ENCODE measurements at places on chromosomes 2 and 18. TPM values are rescaled to one million over a fixed set of nuclear protein-coding genes. Genes with fewer than 3 reads are reported as not detected.

The LTBP1 gene
- 0.82 TPM for total RNA-seq

GRCh38 chr2:216695401-216695821 lies at the start of gene IGFBP5:
IGFBP5 (minus strand) TSS chr2:216695549; CDS start chr2:216694775, 774 bp downstream.
- peaks cover 55% of the 10 kb centered on the region for H3K27me3 ChIP-seq
- H3K36me3 ChIP-seq, result no peaks in the 10 kb centered on the region
- DNase-seq, result no peak

DNA sequence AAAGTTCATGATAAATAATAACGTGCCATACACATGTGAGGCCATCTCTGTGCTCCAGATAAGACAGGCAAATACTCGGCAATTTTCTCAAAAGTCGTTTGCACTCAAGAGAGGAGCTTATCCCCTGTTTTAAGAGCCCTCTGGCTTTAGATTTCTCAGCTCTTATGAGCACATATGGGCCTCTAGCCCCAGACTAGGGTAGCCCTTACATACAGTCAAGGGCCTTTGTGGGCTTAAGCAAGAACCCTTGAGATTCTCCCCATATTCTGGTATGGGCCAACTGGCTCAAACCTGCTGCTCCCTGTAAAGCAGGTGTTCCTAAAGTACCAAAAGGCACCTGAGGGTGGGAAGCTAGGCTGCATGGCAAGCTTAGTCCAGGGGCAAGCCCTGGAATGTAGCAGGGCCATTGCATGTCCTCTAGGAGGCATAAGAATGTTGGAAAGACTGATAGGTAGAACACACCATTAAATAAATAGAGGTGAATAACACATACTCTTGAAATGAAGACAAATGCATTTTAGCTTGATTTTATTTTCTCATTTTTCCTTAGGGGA lies 66.1 kb downstream of the FASTKD2 start:
- no peak overlapping the region for H3K27ac ChIP-seq
- no peak for DNase-seq
- H3K36me3 ChIP-seq, result no peaks in the 10 kb centered on the region

DNA sequence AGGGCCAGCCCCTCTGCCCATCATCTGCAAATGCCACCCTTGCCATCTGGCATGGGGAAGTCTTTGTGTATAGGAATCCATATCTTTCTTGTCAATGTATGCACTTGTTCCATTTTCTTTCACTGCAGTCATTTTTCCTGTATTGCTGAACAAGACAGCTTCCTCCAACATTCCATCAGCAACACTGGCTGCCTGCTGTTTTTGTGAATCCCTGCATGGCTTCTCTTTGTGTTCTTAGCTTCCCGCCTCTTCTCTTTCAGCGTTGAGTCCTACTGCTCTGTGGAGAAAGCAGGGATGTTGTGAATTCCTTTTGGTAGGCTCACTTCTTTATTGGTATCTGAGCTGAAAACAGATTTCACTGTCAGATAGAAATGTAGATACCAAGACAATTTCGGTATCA lies 150.0 kb downstream of the LPIN1 start:
- H3K4me1 ChIP-seq, result no peaks in the 10 kb centered on the region
- no peak overlapping the region for H3K4me3 ChIP-seq
- no peaks in the 10 kb centered on the region for H3K36me3 ChIP-seq

The FZD7 gene
- 1.1 TPM for total RNA-seq

- DNase-seq, result no peak
- peaks cover 6% of the 10 kb centered on the region for H3K4me1 ChIP-seq
- no peaks in the 10 kb centered on the region for H3K27me3 ChIP-seq
- H3K27ac ChIP-seq, result no peak overlapping the region
- no peak overlapping the region for H3K4me3 ChIP-seq
- peaks cover 10% of the 10 kb centered on the region for H3K36me3 ChIP-seq
Observed at GRCh38 chr2:241379481-241380480, 23.7 kb downstream of the FARP2 start.

The ARHGEF4 gene
- 0.11 TPM for total RNA-seq

The PIKFYVE gene
- 30.3 TPM for total RNA-seq

- H3K27me3 ChIP-seq, result no peaks in the 10 kb centered on the region
- no peaks in the 10 kb centered on the region for H3K36me3 ChIP-seq
- no peaks in the 10 kb centered on the region for H3K4me1 ChIP-seq
- H3K4me3 ChIP-seq, result no peak overlapping the region
Observed at GRCh38 chr2:225889452-225889851, 489.9 kb downstream of the NYAP2 start.

- peaks cover 11% of the 10 kb centered on the region for H3K27me3 ChIP-seq
- H3K27ac ChIP-seq, result no peak overlapping the region
- no peak for DNase-seq
- H3K36me3 ChIP-seq, result no peaks in the 10 kb centered on the region
- H3K4me1 ChIP-seq, result no peaks in the 10 kb centered on the region
Observed at GRCh38 chr2:33258387-33258786, 218.1 kb upstream of the RASGRP3 start.

DNA sequence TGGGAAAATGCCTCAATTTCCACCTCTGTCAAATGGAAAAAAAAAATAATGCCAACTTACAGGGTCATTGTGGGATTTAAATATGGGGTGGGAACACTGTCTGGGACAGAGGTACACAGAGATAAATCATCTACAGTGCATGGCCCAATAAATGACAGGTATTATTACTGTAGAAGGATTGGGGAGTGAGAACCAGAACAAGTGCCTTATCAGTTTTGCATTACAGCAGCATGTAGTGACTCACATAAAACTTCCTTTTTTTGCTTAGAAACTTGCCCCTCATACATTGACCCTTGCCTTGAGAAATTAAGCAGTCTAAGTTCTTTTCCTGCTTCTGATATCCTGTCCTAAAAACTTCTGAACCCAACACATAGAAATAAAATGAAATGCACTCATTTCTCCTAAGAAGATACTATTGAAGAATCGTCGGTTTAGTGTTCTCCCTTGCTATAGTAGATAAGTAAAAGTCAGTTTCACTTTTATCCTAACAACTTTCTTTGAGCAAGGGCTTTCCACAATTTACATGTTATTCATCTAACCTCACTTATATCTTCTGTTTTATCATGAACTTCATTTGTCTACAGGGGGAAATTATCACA lies 121.0 kb upstream of the HAAO start:
- peaks cover 1% of the 10 kb centered on the region for H3K27me3 ChIP-seq
- no peak for DNase-seq
- H3K36me3 ChIP-seq, result no peaks in the 10 kb centered on the region
- H3K4me1 ChIP-seq, result peaks cover 6% of the 10 kb centered on the region
- H3K27ac ChIP-seq, result no peak overlapping the region

The PRSS56 gene
- not detected for total RNA-seq

DNA sequence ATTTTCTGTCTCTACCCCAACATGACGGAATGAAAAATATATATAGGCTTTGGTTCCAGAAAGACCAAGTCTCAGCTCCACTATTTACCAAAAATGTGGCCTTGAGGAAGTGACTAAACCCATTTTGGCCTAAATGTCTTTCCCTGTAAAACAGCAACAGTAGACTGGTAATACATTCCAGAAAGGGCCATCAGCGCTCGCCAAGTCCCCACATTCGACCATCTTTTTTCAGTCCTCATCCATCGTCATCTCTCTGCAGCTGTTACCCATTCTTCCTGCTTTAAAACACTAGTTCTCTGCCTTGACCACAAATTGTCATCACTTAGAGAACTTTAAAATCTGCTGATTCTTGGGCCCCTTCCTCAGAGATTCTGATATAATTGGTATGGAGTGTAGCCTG lies 183.8 kb upstream of the CTAGE1 start:
- no peak overlapping the region for H3K27ac ChIP-seq
- no peak overlapping the region for H3K4me3 ChIP-seq
- no peak for DNase-seq
- H3K4me1 ChIP-seq, result no peaks in the 10 kb centered on the region
- no peaks in the 10 kb centered on the region for H3K36me3 ChIP-seq

The C2orf81 gene
- 1.6 TPM for total RNA-seq

The TWIST2 gene
- not detected for total RNA-seq

DNA sequence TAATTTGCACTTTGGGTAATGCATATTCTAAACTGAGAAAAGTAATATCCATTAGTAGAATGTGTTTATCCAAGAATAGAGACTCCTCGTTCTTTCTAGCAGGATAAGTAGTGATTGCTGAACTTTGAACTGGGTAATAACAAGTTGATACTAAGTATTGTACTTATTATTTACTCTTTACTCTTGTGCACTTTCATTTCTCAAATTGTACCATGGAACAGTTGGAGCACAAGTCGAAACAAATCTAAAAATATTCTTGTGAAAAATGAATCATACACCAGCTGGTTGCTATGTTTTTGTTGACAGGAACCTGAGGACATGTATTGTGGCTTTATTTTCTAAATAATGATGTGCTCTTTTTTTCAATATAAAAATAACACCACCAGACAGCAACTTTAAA lies 111.9 kb downstream of the RGPD3 start:
- no peak overlapping the region for H3K27ac ChIP-seq
- H3K4me1 ChIP-seq, result peaks cover 1% of the 10 kb centered on the region
- peaks cover 22% of the 10 kb centered on the region for H3K27me3 ChIP-seq
- no peaks in the 10 kb centered on the region for H3K36me3 ChIP-seq

The IL36RN gene
- total RNA-seq, result not detected

DNA sequence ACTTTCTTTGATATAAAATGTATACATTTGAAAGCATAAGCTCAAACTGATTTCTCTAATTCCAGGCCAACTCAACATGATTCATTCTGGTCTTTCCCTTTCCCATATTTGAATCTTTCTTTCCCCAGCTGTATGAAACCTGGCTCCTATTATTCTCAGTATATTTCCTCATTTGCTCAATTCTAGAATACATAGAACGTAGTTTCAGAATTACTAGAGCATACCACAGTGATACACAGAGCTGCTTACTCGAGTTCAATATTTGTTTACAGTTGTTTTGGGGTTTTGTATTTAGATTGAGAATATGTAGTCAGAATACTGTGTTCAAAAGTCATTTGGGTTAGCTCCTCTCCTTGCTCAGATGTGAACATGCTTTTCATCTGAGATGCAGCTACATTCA lies 43.0 kb downstream of the TNFRSF11A start:
- peaks cover 80% of the 10 kb centered on the region for H3K36me3 ChIP-seq
- no peaks in the 10 kb centered on the region for H3K27me3 ChIP-seq
- H3K27ac ChIP-seq, result peak overlapping the region; percentile 57
- peaks cover 60% of the 10 kb centered on the region for H3K4me1 ChIP-seq
- no peak for DNase-seq
- no peak overlapping the region for H3K4me3 ChIP-seq

The SYT4 gene
- not detected for total RNA-seq
